ENCODE measurements at places on chromosomes 6 and 20.

GRCh38 chr20:39424962-39425678 lies 463.0 kb downstream of the DHX35 start:
- DNase-seq = no peak

- no peak for DNase-seq
These were observed 37.5 kb downstream of the PTK7 start for GRCh38 chr6:43113431-43114260.

GRCh38 chr6:80962382-80962781 lies 790.1 kb downstream of the TENT5A start:
- DNase-seq = no peak

DNA sequence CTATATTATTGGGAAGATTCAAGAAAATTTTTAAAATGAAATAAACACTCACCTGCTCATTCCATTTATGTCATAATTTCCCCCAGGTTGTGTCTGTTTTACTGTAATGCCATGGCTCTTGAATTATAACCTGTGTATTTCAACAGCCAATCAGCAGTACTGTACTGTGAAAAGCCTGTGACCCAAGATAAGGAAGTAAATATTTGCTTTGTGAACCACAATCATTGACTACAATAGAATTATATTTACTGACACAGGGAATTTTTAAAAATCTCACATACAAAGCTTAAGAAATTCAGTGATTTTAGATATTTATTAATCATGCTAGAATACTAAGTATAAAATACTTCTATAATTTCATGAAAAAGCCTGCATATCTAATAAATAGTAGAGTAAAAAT lies 6.0 kb downstream of the RGS17 start:
- no peak for DNase-seq

DNA sequence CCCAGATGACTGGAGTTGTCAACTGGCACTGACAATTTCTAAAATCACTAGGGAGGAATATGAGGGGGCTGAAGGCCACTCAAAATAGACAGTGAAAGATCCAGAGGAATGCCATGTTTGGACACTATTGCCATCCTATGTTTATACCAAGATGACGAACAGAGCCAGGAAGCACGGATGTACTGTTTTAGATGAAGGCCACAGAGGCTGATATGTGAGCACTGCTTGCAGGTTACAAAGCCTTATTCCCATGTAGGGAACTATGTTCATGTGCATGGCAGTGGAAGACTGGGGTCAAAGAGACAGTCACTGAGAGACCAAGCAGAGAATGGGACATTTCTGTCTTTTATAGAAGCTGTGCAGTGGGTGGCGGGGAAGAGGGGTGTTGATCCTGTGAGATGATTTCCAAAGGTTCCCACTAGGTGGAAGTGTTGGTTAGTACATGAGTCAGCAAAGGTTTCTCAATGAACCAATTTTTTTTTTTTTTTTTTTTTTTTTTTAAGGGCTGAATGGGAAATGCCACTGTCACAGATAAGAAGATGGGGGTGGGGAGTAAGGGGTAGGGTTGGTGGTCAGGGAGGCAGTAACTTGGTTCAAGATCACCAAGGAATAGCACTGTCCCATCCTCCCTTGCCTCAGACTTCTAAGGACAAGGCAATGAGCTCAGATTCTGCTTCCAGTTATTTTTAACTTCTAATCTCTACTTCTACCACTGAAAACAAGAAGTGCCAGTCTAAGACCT lies 46.7 kb upstream of the MOCS1 start:
- DNase-seq = no peak

GRCh38 chr6:68468244-68468884 lies 166.7 kb upstream of the ADGRB3 start:
- no peak for DNase-seq

- DNase-seq = no peak
These were observed 130.7 kb downstream of the ALDH8A1 start for GRCh38 chr6:134819236-134819635.

DNA sequence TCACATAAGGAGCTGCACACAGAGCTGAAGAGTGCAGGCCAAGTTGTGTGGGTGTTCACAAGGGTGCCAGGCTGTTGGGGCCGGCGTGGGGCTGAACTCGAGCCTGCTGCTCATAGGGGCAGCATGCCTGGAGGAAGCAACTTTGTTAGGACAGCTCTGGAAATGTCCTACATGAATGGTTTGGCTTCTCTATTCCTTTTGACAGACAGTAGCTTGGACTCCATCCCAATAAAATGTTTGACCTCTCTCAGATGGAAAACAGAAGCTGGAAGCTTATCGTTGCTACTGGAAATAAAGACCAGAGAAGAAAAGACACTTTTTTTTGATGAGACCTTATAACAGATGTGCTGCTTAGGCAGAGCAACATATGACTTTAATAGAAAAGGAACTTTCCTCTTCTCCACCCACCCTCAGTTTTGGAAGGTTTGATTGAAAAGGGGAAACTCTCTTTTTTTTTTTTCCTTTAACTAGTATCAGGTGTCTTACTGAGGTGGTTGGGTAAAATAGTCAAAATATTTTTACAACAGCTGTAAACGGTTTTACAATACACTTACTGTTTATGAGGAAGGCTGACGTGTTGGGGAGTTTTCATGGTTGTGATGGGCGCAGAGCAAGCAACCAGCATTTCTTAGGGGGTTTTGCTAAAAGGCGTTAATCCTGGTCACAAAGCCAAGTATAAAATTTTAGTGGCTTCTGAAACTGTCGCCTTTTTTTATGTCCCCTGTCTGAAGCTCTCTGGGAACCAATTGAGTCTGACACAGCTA lies 80.7 kb upstream of the EEF1E1 start:
- DNase-seq = no peak

DNA sequence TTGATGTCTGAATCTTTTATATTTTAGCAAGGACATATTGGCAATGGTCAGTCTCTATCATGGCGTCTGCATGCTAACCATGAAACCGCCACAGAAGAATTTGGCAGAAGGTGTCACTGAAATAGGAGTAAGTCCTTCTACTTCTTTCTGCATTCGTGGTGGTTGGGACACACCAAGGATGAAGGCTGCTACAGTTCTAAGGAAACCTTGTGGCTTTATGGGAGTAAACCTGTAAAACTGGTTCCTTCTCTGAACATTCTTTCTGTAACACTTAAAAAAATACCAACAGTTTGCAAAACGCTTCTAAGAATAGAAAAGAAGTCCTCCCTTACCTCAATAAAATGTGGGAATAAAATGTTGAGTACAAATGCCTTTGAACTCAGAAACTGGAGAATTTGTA lies 195.3 kb downstream of the SLC24A3 start:
- no peak for DNase-seq

DNA sequence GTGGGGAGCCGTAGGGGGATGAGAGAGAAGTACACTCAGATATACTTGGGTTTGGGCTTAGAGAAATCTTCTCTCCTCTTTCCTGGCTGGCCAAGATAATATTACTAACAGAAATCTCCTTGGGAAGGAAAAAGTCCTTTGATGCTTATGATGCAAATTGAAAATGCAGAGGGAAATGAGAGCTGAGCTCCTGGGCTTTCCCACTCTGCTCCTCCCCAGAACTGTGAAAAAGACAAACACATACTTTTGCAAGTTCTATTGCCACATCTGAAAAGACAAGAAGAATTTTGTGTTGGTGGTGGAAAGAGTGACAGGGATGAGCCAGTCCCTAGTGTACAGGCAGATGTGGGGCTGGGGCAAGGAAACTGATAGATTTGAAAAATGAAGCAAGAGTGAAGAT lies 185.9 kb downstream of the ANKRD60 start:
- DNase-seq = no peak

DNA sequence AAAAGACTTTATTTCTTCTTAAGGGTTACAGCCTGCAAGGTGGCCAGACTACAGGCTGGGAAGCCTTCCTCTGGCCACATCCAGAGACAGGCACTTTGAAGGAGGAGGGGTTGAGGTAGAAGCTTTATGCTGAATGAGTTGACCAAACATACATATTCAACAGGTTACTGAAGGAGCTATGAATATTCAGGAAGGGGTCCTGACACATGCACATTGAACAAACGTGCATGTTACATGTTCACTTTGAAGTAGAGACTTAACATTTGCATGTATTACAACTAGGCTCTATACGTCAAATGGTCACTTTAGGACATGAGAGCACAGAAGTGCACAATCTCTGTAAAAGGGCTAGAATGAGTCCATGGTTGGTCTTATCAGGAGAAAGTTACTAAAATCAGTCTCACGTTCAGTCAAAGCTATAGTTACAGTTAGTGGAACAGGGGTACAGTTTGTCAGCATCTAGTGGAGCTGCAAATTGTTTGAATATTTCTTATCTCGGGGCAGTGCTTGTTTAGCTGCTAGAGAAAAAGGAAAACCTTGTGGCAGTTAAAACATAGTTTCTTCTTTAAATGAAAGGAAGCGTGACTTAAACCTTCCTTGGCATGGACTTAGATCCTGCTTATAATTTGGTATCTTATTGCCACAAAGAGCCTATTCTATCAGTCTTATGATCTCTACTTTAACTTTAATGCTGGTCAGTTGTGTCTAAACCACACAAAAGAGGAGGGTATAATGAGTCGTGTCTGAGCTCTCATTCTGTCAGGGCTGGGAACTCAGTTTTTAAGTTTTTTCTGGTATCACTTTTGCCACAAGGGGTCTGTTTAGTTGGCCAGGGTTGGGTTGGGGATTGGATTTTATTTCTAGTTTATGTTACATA lies 4.6 kb upstream of the ZSCAN9 start:
- DNase-seq = no peak

GRCh38 chr6:50047026-50047425 lies 2.7 kb downstream of the DEFB112 start:
- DNase-seq = no peak

- DNase-seq = no peak
These were observed 481 bp downstream of the ZNF133 start for GRCh38 chr20:18288749-18289267.

DNA sequence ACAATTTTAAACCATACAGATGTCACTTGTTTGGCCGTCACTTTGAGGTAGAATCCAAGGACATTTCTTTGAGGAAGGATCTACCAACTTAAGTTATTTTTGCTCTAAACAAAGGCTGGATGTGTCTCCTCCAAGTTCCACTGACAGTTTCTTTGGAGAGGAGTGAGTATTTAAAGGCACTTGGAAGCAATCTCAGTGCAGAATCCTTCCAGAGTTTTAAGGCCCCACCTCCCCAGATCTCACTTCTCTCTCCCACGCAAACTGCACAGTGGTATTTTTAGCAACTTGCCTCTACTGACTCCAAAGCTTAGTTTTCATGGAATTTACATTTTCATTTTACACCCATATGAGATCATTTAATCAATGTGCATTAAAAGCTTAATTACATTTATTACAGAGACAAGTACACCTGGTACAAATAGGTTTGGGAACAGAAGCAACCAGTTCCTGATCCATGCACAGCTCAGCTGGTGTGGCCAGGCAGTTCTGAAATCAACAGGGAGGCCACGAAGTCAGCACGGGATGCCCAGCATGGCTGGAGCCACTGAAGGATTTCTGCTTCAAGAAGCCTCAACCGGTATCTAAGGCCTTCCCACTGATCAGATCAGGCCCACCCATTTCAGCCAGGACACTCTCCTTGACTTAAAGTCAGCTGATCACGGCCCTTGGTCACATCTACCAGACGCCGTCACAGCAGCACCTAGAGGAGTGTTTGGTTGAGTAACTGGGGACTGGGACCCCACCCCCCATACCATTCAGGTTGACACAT lies 109.8 kb downstream of the SYCP2 start:
- DNase-seq = no peak

DNA sequence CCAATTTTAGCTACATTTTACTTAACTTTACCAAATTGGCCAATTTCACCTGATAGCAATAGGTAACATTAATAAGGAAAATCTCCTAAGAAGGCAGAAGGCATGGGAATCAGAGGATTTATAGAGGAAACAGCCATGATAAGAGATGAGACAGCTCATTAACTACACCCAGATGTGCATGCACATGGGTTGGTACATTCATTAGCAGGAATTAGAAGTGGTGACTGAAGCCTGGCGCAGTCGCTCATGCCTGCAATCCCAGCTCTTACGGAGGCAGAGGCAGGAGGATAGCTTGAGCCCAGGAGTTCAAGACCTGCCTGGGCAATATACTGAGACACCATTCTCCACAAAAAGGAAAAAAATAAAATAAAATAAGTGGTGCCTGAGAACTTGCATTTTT lies 173.5 kb downstream of the COL9A1 start:
- DNase-seq = no peak

DNA sequence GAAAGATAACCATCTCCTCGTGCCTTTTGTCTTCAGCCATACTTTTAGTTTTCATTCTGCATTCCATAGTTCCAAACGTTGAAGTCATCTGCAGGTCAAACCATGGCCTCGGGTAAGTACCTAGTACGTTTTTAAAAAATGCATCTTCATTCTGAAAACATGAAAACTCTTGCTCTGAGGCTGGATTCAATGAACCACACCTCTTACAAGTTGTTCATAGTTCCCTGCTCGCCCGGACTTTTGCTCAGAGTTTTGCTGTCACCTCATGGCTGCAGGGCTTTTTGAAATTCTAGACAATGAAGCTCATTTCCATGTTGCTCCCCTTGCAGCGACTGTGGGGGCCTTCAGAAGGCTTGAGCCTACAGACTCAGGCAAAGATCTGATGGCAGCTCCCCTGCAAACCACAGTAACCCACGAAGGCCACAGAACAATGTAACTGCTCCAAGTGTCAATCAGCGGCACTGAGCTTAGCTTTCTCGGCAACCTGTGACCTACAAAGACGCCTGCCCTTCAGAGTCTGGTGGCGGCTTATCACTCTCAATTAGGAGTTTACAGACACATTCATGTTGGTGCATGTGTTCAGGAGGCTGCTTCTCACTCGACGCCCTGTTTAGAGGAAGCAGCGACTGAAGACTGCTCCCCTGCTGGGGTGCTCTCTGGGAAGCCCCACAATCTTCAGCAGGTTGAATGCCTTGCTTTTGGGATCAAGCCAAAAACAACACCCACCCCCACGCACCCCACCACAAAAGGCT lies 61.2 kb downstream of the FOXC1 start:
- DNase-seq = no peak

DNA sequence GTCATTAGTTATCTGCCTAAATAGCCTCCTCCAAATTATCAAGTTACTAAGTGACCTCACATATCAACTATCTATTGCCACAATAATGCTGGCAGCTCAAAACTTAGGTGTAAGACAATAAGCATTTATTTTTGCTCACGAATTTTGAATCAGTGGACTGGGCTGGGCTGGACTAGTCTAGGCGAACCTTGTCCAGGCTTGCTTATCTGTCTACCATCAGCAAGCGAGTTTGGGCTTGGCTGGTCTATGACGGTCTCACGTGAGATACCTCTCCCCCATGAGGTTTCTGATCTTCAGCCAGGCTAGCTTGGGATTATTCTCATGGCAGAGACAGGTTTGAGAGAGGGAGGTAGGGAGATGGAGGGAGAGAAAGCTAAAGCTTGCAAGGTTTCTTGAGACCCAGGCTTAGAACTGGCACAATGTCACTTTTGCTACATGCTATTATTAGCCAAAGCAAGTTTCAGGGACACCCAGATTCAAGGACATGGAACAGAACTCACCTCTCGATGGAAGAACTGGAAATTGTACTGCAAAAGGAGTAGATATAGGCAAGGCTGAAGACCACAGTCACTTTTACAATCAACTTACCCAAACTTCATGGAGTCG lies 80.9 kb downstream of the WASF1 start:
- no peak for DNase-seq

- DNase-seq = no peak
These were observed 173.6 kb downstream of the MTFR2 start for GRCh38 chr6:136076496-136076895.

Measured in activated CD8-positive, alpha-beta memory T cell treated with anti-CD3 and anti-CD28 coated beads for 24 hours (primary cell).